Anterior cingulate cortex (tissue), 58 donors: ENCODE measurements at places on chromosomes 13 and 19.

DNA sequence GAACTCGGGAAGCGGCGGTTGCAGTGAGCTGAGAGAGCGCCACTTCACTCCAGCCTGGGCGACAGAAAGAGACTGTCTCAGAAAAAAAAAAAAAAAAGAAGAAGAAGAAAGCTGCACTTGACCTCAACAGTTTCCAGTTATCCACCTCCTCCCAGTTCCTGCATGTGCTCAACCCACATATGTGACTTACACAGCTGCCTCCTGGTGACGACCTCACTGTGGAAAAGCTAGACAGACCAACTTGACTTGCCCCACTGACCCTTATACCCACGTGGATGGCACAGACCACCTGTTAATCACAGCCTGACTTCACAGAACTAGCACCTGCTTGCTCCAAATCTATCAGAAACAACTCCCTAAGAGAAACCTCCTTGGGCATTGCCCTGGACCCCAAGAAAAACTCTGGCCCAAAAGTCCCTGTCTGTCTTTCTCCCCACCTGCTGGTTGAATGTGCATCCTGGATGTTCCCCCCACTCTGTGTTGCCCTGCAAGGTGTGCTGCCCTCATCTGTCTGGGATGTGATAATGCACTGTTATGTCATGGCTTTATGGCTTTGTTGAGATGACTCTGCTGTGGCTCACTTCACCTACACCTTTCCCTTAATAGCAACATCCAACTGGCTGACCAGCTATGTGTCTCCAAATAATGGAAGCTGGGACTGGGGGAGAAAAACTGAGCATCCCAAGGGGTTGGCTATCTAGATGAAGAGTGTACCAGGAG is 2.8 kb downstream of the ZNF20 start:
- DNase-seq: no peak

DNA sequence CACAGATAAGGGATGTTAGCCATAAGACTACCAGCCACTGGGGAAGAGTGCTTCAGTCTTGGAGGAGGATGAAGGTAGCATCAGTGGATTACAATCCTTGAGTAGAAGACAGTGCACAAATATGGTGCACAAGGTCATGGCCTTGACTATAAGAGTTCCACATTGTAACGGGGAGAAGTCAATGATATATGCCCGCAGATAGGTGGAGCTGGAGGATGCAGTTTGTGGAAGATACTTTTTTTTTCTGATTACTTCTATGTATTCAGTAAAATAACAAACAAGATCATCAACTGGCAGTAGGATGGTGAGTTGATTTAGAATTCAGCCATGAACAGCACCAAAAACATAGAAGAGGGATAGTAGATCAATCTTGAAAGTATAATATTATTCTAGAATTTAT is 926.8 kb upstream of the MIR17HG start:
- no peak for DNase-seq

GRCh38 chr19:16888629-16889365 is at the start of gene F2RL3:
Gene F2RL3 (plus strand): TSS chr19:16888999. CDS start chr19:16889190, 191 bp downstream.
- DNase-seq: no peak

DNA sequence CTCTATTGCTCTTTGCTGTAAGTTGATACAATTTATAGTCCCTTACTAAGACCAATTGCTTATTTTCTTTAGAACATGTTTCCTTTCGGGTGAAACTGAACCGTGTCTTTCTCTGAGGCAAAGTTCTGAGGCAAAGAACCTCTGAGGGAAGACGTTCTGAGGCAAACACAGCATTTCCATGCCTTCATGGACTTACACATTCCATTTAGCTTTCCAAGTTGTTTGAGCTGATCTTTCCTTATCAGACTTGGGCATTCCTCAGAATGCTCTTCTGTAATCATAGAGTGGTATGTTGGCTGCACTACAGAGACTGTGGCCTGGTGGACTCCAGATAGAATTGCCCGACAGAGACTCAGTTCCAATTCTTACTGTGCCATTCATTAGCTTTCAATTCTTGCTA is 579.1 kb downstream of the KCTD12 start:
- no peak for DNase-seq

DNA sequence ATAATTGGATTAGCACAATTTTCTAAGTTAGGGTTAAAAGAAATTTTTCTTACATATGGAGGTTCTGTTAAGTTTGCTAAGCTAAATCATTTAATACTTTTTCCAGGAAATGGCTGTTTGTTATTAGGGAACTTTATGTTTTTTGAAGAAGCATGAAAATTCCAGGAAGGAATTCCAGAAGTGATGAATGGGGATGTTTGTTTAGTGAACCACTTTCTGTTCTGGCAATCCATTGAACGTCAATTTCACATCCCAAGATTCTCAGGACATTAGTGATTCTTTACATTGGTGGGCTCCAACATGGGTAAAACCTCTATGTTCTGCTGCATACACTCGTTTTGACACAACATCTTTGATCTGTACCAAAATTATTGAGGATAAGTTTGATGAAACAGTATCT is 534.4 kb downstream of the IRS2 start:
- no peak for DNase-seq

- DNase-seq: no peak
These were observed 442.1 kb downstream of the PCDH20 start for GRCh38 chr13:60973529-60973928.

DNA sequence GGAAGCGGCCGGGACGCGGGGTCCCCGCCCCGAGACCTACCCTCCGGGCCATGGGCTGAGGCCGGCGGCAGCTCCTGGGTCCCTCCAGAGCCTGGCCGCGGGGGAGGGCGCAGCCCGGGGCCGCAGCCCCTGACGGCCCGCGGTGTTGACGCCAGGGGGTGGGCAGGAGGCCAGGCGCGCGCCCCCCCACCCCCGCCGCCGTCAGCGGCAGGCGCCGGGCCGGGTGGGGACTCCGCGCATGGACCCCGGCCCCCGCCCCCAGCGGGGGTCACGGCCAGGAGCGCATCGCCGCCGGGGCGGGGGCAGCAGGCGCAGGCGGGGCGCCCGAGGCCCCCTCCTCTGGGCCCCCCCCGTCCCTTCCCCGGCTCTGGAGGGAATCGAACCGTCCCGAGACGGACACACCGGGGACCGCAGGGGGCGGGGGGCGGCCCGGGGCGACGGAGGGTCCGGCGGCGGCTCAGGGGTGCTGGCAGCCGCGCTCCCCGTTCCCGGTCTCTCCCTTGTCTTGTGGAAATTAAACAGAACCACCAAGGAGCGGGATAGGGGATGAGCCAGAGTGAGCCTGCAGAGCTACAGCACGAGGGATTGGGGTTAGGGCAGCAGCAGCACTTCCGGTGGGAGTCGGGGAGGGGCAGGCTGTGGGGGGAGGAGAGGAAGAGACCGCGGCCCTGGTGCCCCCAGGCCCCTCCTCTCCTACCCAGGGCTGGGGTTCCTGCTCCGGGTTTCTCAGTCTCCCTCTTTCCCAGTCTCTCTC is at the start of gene MEIS3:
MEIS3 (minus strand) TSS at position 498 of the 754 bp plus-strand sequence; CDS start at position 52, 446 bp downstream.
- no peak for DNase-seq

- no peak for DNase-seq
These were observed 2.5 kb downstream of the ZC3H4 start for GRCh38 chr19:47111006-47111621.

- DNase-seq: no peak
These were observed 26.4 kb downstream of the PTPRS start for GRCh38 chr19:5314012-5314906.

DNA sequence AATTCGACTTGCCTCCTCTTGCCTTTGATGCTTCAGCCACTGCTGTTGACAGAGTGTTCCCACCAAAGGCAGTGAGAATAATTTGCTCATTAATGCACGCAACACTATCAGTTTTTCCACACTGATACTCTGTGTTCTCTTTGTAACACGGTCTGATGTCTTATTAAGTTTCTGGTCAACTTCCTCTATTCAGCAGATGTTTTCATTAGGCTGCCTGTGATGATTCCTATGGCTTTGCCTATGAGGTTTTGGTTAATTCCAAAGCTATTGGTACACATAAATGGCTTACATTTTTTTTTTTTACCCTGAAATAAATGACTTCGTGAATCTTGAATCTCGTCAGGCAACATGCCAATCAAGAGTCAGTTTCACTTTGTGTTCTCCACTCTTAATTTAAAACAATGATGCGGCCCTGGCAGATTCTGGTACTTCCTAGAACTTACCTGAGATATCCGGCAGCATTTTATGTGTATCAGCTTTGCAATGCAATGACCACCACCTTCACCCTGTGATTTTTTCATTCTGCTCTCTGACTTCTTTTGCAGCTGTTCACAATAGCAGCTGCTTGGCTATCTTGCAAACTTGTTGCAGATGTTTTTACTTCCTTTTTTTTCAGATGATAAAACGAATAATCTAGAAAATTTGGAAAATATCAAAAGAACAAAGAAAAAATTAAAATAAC is 27.5 kb upstream of the KL start:
- no peak for DNase-seq

DNA sequence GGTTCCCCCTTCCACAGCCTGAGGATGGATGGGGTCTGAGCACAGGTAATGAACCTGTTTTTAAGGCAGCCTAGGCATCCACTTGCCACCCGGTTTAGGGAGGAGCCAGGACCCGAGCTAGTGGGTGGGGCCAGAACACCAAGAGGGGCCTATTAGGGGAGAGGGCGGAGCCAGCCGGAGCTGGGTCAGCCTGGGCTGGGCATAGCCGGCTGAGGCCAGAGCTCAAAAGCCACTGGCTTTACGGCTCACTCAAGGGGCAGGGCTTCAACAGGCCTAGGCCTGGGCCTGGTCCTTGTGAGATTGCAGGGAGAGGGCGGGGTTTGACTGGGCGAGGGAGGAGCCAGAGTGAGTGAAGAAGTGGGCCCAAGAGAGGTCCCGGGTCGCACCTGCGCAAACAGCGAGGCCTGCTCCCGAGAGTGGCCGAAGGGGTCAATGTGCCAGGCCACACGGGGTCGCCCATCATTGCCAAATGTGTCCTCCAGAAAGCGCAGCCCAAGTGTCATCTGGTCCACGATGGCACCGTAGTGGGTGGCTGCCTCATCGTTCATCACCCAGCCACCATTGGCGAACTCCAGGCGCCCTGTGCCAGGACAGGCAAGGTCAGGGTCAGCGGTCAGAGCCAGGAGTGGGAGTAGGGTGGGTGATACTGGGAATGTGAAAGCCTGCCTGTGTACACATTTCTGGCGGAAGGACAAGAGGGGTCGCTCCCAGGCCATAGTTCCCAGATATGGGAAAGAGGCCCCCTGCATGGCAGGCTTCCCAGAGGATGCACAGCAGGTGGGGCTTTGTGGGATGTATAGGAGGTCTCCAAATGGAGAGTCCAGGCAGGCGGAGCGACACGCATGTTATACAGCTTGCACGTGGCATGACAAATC is 1.9 kb downstream of the MAN2B1 start:
- DNase-seq: no peak

- DNase-seq: no peak
These were observed 14.6 kb downstream of the VSIG10L start for GRCh38 chr19:51327066-51328001.
